ENCODE measurements at places on chromosomes 12 and 14.

GRCh38 chr12:62301080-62301798 is 41.0 kb downstream of the USP15 start:
- DNase-seq = no peak

DNA sequence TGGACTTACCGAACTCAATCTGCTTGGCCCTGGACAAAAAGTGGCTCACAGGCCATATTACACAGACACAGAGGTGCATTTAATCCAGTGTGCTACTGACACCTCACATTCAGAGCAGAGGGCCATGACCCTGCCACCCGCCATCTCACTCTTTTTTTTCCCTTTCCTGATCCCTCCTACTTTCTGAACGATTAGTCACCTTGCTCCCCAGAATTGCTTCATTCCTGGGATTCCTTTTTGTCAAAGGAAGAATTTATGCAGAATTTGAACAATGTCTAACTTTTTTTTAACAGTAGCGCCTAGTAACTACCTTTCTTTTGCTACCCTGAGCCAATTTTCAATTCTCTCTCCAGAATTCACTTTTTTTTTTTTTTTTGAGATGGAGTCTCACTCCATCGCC is 4.6 kb downstream of the PKP2 start:
- DNase-seq = no peak

- DNase-seq = no peak
Measured at GRCh38 chr14:104561124-104561557, 18.4 kb upstream of the C14orf180 start.

GRCh38 chr12:65586796-65587195 is 237.5 kb upstream of the HMGA2 start:
- DNase-seq = no peak

- DNase-seq = no peak
Measured at GRCh38 chr14:103361867-103362266, 23.3 kb upstream of the MARK3 start.

- no peak for DNase-seq
Measured at GRCh38 chr14:43140453-43140852, 1366.6 kb downstream of the FSCB start.

GRCh38 chr12:43318021-43318420 is 234.0 kb downstream of the ADAMTS20 start:
- DNase-seq = no peak

DNA sequence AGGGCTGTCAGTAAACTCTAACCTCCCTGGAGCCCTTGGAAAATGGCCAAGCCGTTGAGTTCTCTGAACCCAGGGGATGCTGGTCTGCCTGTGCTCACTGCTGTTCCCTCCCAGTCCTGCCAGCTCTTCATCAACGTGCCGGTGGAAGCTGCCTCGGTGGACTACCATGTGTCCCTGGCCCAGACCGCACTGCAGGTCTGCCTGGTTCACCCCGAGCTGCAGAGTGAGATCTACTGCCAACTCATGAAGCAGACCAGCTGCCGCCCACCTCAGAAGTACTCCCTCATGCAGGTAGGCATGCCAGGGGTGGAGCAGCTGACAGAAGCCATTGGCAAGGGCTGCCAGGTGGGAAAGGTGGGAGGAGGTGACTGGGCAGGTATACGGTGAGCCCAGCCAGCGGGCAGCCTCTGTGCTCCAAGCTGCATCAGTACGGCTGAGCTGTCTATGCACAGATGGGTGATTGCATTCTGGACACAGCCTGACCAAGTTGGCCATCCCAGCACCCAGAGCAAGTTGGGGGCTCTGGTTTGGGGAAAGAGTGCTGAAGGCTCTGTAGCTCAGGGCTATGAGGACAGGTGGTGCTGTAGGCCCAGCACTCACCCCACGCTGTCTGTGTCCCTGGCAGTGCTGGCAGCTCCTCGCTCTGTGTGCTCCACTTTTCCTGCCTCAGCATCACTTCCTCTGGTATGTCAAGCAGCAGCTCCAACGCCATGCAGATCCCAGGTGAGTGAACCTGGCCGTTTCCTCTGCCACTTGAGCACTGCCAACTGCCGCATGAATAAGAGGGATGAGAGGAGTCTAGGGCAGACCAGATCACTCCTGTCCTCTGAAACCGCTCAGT is 21.9 kb downstream of the PIGH start:
- no peak for DNase-seq

- no peak for DNase-seq
Measured at GRCh38 chr12:93762059-93762719, 85.0 kb downstream of the CRADD start.

DNA sequence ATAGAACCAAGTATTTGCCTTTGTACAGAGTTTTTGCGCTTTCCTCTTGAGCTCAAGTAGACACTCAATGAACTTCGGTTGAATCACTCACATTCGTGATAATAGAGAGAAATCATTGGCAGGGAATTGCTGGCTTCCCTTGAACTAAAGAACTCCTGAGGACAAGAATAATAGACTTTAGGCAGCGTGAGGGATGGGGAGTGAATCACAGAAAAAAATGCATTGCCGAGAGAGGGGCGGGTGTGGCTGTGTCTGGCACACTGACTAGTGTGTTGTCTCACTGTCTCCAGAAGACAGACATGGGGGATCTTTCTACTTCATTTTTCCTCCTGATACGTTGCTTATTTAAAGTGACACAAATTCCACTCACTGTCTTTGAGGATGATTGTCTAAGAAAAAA is 805.2 kb downstream of the BCL11B start:
- no peak for DNase-seq

GRCh38 chr12:95336387-95337067 is 118.9 kb downstream of the VEZT start:
- no peak for DNase-seq

GRCh38 chr12:103780093-103780440 is 61.0 kb downstream of the NT5DC3 start:
- no peak for DNase-seq

DNA sequence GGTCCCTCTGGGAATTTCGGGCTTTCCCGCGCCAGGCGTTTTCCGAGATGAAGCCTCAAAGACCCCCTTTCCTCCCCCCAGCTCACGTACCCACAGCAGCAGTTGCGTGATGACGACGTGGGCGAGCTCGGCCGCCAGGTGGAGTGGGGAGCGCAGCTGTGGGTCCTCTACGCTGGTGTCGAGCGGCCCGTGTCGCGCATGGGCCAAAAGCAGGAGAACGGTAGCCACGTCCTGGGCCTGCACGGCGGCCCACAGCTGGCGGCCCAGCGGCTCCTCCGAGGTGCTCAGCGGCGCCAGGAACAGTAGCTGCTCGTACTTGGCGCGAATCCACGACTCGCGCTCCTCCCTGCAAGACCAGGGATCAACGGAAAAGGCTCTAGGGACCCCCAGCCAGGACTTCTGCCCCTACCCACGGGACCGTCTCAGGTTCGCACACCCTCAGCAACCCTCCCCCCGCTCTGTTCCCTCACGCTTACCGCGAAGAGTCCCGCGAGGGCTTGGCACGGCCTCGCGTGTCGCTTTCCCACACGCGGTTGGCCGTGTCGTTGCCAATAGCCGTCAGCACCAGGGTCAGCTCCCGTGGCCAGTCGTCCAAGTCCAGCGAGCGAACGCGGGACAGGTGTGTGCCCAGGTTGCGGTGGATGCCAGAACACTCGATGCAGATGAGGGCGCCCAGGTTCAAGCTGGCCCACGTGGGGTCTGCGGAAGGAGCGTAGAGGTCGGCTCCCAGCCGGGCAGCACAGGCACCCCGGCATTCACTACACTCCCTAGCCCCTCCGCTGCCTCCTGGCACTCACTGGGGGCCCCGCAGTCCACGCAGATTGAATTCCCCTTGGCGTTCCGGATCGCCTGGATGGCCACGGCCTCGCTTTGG is 11.4 kb downstream of the AGAP2 start:
- no peak for DNase-seq

DNA sequence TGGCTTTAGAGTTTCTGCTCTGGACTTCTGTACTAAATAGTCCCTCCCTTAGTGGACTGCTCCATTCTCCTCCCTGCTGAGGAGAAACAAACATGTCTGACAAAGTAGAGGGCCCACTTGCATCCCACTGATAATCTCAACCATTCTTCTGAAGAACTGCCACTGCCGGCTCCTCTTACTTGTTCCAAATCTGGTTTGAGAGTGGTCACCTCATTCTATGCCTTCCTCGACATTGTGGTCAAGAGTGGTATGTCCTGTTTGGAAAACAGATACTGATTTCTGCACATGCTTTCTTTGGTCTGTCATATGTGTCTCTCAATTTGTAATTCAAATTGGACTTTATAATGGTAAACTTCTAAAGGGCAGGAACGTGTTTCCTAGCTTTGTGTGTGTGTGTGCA is 36.3 kb upstream of the PLEKHA5 start:
- no peak for DNase-seq

DNA sequence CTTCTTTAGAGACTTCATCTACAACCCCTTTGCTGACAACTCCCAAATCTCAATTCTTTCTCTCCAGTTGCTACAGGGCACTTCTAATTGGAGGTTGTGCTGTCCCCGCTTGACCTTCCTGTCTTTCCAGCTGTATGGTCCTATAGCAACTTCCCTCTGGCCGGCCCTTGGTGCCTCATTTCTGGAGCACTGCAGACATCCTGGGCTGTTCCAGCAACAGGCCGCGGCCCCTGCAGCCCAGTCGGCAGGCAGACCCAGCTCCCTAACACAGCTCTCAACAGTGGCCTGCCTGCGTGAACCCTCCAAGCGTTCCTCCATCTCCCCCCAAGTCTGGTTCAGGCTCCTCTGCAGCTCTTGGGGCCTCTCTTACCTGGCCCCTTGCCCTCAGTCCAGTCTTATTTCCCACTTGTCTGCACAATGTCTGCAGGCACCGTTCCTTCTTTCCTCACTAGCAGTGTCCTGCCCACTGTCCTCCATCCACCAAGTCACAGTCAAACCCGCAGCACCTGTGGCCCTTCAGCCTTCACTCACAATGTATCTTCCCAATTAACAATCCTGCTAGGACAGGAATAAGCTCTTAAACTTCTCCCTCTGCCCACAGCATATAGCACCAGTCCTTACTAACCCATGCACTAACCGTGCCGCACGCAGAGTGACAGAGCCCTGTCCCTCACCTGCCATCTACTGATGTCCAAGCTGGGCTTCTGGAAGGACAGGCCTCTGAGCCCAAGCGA is 1.6 kb upstream of the EML1 start:
- DNase-seq = no peak

DNA sequence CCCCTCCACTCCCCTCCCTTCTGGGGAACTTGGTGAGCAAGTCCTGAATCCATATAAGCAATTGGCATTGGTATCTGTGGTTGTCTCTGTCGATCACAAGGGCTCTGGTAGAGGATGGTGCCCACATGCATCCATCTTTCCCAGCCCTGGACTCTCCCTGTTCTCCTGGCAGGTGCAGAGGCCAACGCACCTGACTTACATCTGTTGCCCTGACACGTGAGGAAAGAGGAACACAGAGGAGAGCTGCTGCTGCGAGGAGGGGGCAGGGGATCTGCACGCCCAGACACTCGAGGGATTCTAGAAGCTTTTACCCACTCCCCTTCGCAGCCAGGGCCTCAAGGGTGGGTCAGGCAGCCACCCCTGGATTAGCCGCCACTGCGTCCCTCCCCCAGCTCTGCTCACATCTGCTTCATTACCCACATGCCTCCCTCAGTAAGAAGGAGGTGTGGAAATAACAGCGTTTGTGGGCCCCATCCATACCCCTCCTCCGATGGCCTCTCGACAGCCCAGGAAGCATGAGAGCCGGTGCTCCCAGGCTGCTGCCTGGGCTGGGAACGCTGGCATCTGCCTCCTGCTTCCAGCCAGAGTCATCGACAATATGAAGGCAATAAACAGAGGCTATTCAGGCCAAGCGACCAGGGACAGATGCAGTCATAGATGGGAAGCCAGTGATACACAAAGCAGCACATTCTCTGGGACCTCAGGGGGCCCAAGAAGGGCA is 56.5 kb downstream of the KDM2B start:
- no peak for DNase-seq

- DNase-seq = no peak
Measured at GRCh38 chr12:69868695-69869094, 43.7 kb downstream of the MYRFL start.

- no peak for DNase-seq
Measured at GRCh38 chr14:87601036-87601435, 391.9 kb downstream of the GALC start.

GRCh38 chr14:65101631-65102440 is 481 bp downstream of the MAX start:
- DNase-seq = peak; percentile 39

DNA sequence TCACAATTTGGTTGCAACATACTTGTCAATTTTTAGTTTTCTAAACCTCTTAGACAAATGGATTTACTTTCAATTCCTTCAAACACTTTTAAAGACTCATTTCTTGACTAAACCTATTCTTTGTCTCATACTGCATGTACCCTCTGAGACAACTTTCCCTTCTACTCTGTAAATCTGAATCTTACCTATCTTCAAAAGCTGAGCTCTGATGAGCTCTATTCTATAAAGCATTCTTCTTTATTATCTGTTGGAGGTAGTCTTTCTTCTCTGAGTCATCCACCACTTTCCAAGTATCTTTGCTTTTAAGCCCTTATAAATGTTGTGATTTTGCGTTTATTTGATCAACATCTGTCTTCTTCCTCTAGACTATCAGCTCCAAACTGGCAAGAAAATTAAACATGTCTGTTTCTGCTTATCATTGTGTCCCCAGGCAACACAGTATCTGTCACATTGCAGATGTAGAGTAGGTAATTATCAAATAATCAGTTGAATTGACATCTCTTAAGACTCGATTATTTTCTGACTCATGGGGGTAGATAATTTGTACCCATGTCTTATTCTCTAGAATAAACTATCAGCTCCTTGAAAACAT is 265.6 kb upstream of the FAR2 start:
- no peak for DNase-seq

DNA sequence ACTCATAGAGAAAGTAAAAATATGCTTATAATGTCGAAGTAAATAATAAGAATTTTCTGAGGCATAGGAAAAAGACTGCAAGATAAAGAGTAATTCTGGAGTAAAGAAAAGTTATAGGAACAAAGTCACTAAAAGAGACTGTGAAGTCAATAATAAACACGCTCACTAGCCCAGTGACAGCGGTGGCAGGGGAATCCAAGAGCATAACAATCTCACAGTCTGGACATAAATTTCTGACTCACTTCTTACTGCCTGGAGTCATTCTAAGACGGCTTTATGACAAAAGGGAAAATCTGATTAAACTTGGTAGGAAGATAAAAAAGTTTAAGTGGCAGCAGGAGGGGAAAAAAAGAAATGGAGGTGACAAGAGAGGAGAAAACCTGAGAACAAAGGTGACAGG is 56.4 kb upstream of the GRIP1 start:
- no peak for DNase-seq

DNA sequence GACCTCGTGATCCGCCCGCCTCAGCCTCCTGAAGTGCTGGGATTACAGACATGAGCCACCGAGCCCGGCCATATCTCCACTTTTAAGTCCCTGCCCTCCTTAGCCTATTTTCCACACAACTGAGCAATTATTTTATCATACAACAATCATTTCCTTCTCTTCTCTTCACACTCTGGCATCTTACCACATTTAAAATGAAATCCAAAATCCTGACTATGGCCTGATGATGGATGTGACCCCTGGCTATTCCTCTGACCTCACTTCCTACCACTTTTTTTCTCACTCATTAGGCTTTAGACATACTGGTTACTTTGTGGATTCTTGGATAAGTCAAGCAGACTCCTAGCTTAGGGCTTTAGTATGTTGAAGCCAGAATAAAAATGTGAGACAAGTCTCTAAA is 21.9 kb upstream of the EID3 start:
- DNase-seq = no peak

- no peak for DNase-seq
Measured at GRCh38 chr14:53569446-53569845, 387.2 kb downstream of the BMP4 start.

Data from activated B cell treated with CpG ODN at 0.5 μM for 24 hours (primary cell).